Activated T-helper 9 cell treated with anti-CD3 and anti-CD28 coated beads, Interleukin-2, amount 50 U/mL, for 16 hours (primary cell): ENCODE measurements at places on chromosomes 2 and 18.

- no peak for DNase-seq
Measured at GRCh38 chr2:38381381-38382143, 4.5 kb upstream of the ATL2 start.

DNA sequence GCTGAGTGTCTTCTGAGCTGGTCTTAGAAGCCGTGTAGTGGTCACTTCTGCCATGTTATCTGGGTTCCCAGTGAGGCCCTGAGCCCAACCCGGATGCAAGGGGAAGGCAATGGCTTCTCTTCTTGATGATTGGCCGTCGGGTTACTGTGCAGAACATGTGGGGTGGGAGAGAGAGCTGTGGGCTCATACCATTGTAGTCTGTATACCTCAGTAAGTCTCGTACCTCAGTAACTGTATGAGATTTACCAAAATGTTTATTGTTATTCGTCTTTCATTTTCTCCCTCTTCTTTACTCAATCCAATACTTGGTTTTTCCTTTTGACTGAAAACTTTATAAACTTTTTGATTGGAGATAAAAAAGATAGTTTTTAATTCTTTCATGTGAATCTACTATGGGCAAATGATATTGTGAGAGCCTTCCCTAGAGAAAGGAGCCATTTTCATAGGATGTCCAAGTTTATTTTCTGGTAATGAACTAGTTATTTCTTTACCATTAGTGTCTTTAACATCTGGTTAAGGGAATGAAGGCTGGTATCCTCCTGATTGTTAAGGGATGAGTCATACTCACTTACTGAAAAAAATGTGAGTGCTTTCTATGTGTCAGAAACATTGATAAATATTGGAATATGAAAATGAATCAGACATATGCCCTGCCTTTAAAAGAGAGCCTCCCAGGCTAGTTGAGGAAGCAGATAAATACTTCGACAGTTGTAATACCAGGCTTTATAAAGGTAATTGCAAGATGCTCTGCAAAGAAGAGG lies 129.9 kb downstream of the PRPF40A start:
- DNase-seq = no peak

GRCh38 chr2:106996171-106996769 lies 110.3 kb upstream of the ST6GAL2 start:
- DNase-seq = no peak

- no peak for DNase-seq
Measured at GRCh38 chr2:145638675-145639074, 1118.8 kb upstream of the ZEB2 start.

DNA sequence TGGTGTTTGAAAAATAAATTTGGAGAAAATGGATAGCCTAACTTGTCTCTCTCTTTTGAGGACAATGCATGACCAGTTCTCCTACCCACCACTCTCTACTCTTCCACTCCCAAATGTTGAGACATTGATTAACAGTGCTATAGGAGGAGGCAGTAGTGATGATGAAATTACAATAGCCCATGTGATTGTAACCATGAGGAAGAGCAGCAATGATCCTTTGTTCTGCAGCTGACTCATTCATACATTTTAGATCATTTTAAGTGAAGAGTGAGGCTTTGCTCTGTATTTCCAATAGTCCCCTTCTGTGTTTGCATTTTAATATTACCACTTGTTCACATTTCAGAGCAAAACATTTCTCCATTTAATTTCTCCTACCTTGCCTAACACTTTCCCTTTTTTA lies 592.3 kb downstream of the THSD7B start:
- no peak for DNase-seq
